ENCODE measurements at places on chromosomes 2 and 18. TPM values are rescaled to one million over a fixed set of nuclear protein-coding genes. Genes with fewer than 3 reads are reported as not detected.

The MROH2A gene
- total RNA-seq = not detected

The MYOM1 gene
- total RNA-seq = 1.6 TPM

The SCN3A gene
- not detected for total RNA-seq

The CNDP1 gene
- 0.20 TPM for total RNA-seq

The UGT1A9 gene
- total RNA-seq = not detected

The CD302 gene
- 0.34 TPM for total RNA-seq

The RIT2 gene
- not detected for total RNA-seq

The SRD5A2 gene
- not detected for total RNA-seq

The NR4A2 gene
- total RNA-seq = 5.5 TPM

The PAX3 gene
- not detected for total RNA-seq

The UGT1A8 gene
- total RNA-seq = not detected

The TRAK2 gene
- 42.3 TPM for total RNA-seq

The DSG4 gene
- total RNA-seq = not detected

The CNGA3 gene
- total RNA-seq = not detected

The MPPE1 gene
- 56.6 TPM for total RNA-seq

The CAPG gene
- total RNA-seq = 181 TPM
